ENCODE measurements at places on chromosomes 4 and X.

DNA sequence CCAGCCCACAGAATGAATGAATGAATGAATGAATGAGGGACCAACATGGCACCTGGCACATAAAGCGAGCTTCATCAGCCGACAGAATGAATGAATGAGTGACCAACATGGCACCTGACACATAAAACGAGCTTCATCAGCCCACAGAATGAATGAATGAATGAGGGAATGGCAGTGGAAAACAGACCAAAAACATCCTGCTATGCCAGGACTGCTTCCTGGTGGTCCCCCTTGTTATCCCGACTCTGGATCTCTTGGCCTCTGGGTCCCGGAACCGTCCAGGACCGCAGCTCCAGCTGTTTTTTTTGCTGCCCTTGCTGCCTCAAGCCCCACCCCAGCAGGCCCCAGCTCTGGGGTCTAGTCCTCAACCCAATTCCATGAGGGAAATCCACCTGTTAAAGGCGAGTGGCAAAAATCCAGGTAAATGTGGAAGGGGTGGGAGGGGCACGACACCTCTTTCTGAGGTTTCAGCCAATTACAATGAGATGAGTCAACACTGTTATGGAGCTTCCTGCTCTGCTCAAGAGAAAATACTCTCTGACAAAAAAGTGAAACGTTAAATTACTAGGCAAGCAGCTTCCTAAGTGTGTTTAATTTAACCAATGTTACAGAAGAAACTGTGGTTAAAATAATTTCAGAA is 72.0 kb upstream of the MTNR1A start:
- no peak for DNase-seq

GRCh38 chr4:178339769-178340168 is 897.5 kb upstream of the AGA start:
- no peak for DNase-seq

DNA sequence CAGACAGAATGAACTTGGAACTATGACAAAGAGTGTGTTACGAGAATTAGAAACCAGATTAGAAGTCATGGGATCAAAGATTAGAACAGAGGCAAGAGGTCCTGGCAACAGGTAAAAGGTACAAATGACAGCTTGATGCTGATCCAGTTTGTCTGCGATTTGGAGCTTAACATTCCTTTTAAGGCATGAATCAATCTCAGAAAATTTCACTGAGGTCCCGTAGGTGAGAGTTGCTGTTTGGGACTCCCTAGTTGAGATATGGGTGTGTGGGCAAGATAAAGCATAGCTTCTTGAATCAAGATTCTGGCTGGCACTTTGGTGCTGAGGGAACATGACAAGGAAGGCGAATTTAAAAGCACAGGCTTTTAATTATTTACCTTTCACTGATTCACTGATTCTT is 62.6 kb upstream of the ACSL4 start:
- DNase-seq, result no peak

- no peak for DNase-seq
Measured at GRCh38 chrX:140762061-140762460, 52.5 kb downstream of the LINC00632 start.

DNA sequence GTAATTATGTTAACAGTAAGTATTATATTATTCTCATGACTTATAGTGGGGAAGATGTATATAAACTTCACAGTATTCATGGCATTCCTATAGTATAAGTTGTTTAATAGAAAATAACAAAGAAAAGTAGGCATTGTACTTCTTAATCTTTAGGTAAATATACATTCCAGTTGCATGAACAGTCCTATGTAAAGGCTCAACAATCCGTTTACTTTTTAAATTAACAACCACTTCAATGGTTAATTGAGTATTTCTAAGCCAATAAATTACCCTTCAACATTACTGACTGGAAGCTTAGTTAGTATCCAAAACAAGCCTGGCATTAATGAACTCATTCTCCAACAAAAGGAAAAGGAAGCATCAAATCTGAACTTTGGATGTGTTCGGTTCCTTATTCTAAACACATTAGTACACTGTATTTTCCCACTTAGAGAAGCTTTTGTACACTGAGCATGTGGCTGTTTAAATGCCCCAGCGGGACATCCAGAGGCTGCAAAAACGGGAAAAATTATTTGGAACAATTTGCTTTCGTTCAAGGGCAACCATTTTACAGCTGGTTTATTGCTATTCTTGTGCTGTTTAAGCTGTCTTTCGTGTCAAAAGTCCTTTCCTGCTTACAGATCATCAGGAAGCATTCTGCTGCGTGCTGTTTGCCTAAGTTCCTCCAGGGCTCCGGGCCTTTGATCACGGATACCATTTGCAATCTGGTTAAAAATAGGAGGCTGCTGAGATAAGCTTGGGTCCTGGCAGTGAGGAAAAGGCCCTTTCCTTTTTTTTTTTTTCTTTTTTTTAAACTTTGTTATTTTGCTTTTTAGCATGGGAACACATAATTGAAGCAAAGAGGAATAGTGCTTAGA is 460.3 kb downstream of the SPRY1 start:
- no peak for DNase-seq

- no peak for DNase-seq
Measured at GRCh38 chr4:54942721-54943120, 182.7 kb downstream of the KDR start.

DNA sequence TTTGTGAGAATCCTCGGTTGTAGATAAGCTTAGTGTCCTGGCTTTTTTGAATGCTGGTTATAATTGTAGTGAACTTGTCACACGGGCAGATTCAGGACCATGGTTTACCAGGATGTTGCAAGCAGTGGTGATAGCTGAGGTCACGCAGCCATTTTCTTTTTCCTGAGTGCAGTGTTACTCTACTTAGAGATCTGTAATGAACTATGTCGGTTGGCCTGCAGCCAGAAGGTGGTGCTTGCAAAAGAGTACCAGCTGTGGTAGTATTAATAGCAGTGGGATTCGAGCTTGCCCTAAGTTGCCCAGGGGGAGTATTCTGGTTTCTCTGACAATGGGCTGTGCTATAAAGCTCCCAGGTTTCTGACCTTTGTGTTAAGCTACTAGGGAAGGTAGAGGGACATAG is 368.9 kb downstream of the SLITRK2 start:
- DNase-seq, result no peak

- DNase-seq, result no peak
Measured at GRCh38 chrX:46374371-46374770, 170.8 kb downstream of the ZNF674 start.

GRCh38 chrX:66544181-66544580 is 94.7 kb downstream of the EDA2R start:
- DNase-seq, result no peak

DNA sequence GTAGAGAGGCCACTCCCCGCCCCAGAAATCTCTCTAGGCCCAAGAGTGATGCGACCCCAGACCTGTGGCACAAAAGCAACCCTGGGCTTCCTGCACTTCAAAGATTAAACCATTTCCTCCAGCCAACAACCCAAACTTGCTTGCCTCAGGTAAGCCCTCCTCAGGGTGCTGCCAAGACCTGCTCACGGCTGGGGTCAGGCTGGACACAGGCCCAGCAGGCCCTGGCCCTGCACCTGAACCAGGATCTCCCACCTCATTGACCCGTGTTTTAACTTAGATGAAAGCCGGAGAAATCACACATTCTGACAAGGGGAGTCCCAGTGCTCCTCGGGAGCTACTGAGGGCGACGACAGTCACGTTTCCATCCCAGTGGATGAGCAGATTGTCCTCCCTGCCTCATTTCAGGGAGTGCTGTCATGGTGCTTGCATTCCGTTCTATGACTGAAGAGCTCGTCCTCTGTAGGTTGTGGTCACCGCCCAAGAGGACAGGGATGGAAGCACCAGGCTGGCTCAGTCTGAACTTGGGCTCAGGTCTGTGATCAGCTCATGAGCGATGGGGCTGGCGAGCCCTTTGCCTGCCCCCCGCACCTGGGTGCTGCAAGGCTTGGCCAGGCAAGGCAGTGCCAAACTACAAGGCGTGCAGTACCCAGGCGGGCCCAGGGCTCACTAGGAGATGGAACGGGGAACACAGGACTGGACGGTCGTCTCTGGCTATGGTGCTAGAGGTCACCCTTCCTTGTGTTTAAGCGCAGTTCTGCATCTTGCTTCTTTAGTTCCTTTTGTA is 25.9 kb downstream of the WDR1 start:
- no peak for DNase-seq

DNA sequence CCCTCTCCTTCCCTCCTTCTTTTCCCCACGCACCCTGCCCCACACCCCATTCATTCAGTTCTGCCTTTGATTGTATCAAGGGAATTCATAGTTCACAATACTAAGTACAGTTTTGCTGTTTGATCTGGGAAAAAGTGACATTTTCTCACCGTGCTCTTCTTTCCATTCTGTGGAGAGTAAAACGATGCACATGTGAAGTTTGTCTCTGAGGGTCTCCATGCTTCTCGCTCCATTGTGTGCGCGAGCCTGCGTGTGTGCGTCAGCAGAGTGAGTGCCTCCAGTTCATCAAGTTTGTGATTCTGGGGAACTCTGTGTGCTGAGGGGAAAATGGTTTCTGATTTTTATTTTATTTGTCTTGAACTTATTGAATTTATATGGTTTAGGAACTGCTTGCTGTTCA is 1.9 kb downstream of the STK26 start:
- DNase-seq, result no peak

DNA sequence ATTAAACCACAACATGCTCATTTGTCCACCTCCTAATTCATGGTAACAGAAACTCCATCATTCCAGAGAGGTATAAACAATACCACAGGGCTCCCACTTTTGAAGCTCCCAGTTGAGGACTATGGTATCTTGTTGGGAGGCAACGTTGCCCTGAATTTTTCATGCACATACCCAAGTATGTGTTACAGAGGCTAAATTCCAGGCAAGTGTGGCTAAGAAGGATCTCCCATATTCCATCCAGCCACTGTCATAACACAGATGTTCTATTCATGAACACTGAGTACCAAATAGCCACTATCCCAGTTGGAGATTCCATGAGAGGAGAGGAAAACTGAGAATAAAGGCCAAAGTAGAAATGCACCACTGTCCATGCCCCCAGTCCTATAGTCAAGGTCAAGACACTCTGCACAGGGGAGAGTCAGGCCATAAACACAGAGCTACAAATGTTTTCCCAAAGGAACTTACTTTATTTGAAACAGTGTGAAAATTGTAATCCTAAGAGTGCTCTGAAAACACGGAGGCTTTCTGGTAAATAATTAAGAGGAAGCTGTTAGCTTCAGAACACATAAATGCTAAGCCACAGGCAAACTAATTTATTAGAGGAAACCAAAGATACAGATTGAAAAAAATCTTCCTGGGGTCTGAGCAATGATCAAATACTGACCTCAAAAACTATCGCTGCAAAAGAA is 42.4 kb upstream of the TMPRSS11B start:
- DNase-seq, result no peak

DNA sequence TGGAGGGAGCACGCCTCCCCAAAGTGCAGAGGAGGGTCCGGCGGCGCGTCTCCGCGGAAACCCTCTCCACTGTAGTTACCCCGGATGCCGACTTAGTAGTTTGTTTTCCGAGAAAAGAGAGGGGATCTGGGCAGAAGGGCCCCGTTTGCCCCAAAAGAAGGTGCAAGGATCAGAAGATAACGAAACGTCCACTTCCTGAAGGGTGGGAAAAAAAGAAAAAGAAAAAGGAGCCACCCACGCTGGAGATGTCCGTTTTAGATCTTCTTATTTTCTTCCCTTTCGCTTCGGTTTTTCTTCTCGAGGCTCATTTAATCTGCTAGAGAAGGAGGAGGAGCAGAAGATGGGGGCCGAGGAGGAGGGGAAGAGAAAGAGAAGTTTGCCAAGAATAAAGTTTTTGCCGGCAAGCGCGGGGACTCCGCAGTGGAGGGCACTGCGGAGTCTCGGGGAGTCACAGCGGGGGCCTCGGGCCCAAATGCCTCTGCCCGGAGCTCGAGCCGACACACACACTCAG is 517 bp downstream of the LEF1 start:
- no peak for DNase-seq

DNA sequence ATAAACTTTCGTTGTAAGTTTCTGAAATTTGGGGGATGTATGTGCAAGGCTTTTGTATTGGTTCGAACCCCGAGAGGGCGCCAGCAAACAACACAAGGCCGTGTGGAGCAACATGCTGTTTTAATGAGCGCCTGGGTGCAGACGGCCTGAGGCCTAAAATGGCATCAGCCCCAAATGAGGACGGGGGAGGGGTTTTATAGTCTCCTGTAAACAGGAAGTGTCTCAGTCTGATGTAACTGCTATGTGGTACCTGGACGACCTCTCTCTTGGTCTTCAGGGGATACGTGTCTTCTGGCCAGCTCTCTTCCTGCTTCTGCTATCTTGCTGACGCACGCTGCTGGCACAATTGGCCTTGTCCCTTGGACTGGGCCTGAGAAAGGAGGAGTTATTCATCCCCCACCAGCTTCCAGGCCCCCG is 1348.0 kb downstream of the ADGRL3 start:
- DNase-seq, result no peak

DNA sequence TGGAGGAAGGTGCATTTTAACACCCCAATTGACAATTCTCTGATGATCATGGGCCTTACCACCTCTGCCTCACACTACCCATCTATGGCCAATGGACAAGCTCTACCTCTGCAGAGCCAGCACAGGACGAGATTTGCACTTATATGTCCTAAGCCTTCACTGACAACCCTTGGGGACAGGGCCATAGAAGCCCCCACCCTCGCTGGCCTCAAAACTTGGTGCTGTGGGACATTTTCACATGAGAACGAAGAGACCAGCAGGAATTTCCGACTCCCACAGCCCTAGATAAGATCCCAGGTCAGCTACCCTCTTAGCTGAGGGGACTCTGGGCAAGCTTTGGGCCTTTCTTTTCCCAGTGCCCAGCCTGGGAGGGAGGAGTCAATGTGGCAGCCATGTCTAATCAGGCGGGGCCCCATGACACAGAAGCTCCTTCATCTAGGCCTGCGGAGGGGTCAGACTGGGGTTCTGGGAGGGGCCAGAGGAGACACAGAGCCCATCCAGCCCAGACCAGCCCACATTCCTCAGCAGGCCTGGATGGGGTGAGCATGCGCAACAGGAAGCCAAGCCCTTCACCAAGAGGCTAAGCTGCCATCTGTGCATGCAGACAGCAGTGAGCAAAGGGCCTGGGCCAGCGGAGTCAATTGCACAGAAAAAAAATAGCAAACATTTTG is 12.1 kb downstream of the PJA1 start:
- DNase-seq, result no peak

GRCh38 chr4:25908491-25908901 is 5.5 kb upstream of the SMIM20 start:
- peak; percentile 29 for DNase-seq

GRCh38 chrX:9316096-9316495 is 148.8 kb upstream of the TBL1X start:
- no peak for DNase-seq

DNA sequence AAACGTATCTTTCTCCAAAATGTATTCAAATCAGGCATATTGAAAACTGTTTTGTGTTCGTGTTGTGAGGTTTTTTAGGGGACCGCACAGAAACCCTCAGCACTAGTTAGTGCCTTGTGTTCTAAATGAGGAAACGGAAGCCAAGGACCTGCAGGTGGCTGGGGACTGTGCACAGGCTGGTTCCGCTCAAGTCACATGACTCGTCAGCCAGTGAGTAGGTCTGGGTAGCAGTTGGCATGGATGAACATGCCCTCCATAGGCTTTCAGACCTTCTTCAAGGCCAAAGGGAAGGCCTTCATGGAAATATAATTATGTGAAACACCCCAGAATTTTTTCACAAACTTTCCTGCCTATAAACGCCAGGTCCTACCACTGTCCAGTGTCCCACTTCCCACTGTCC is 1.3 kb upstream of the F11 start:
- no peak for DNase-seq
